ENCODE measurements at places on chromosomes 1 and 21.

DNA sequence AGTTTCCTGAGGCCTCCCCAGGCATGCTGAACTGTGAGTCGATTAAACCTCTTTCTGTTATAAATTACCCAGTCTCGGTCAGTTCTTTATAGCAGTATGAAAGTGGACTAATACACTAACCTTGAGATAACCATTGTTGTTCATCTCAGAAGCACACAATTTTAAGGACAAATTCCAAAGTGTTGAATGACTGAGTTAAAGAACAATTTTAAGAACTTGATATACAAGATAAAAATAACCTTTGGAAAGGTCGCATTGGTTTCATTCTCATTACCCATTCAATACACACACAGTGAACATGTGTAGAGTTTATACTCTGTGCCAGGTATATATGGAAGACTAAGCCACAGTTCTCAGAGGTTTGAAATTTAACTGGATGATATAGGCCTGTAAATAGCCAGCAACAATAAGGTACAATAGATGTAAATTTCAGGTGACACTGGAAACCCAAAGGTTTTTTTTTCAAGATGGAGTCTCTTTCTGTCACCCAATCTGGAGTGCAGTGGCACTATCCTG, 19.1 kb upstream of the SRSF10 start:
- DNase-seq: no peak

- no peak for DNase-seq
Observed at GRCh38 chr1:56326056-56326455, 253.3 kb downstream of the PLPP3 start.

- no peak for DNase-seq
Observed at GRCh38 chr1:206672011-206672688, 12.6 kb upstream of the MAPKAPK2 start.

GRCh38 chr1:8201331-8201861, 116.5 kb upstream of the SLC45A1 start:
- DNase-seq: no peak

DNA sequence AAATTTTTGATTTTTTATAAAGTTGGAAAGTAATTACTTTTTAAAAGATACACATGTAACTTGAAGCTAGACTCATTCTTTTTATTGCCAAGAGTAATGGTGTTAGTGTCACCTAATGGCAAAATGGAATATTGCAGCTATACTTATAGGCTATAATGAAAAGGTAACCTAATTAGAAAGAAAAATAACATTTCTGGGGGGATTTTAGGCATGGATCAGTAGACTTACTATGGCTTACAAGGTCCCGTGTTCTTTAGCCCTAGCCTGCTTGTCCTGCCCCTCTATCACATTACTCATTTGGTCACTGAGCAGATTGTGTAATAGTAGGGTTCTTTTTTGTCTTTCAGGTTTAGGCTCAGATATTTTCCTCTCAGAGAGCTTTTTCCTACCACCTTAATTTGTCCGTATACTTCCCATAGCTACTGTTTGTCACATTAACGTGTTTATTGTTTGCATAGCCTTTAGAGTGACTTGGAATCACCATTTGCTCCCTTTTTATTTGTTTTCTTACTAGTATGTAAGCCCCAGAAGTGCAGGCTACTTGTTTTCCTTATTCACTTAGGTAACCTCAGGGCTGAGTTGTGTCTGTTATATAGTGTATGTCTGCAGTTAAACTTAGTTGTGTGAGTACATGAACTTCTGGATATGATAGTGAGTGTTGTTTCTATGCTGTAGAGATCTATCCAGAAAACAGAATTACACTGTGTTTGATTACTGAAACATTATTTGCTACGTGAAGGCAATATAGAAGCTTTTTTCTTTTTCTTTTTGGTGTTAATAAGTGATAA, 58.7 kb downstream of the RABGAP1L start:
- no peak for DNase-seq

GRCh38 chr1:6054596-6054995, 8.9 kb downstream of the KCNAB2 start:
- DNase-seq: no peak

- no peak for DNase-seq
Observed at GRCh38 chr1:3011631-3012455, 9.4 kb upstream of the ACTRT2 start.

DNA sequence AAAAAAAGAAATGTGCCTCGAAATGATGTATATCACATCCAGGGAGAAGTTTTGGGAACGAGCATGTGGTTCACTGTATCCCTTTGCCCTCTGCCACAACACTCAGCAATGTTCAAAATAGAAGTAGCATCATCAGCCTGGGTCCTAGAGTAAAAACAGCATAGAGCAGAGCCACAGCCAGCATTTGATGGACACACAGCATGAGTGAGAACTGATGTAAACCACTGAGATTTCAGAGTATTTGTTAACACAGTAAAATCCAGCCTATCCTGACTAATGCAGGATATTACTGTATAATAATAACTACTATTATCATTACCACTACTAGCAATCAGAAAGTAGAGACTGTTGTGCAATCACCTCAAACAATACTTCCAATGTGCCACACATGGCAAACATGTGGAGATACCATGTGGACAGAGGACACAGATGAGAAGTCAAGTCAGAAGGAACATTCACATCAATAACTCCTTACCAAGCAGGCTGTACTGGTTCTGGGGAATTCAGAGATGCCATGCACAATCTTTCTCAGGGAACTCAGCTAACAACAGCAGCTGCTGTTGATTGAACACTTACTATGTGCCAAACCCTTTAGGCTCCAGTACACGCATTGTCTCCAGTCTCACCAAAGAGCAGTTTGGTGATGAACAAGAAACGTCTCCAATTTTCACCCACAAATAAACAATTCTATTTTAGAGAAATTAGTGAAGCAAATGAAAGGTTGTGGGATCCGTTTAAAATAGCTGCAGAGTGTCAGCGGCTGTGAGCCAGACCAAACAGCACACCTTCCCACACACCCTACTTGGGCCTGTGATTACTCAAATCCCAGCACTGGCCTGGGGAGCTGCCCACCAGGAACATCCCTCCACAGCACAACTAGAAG, 16.6 kb upstream of the GFI1 start:
- DNase-seq: no peak

GRCh38 chr1:25799352-25799934, 550 bp upstream of the SELENON start:
- DNase-seq: no peak

- DNase-seq: no peak
Observed at GRCh38 chr1:46517010-46517600, 27.5 kb downstream of the DMBX1 start.

DNA sequence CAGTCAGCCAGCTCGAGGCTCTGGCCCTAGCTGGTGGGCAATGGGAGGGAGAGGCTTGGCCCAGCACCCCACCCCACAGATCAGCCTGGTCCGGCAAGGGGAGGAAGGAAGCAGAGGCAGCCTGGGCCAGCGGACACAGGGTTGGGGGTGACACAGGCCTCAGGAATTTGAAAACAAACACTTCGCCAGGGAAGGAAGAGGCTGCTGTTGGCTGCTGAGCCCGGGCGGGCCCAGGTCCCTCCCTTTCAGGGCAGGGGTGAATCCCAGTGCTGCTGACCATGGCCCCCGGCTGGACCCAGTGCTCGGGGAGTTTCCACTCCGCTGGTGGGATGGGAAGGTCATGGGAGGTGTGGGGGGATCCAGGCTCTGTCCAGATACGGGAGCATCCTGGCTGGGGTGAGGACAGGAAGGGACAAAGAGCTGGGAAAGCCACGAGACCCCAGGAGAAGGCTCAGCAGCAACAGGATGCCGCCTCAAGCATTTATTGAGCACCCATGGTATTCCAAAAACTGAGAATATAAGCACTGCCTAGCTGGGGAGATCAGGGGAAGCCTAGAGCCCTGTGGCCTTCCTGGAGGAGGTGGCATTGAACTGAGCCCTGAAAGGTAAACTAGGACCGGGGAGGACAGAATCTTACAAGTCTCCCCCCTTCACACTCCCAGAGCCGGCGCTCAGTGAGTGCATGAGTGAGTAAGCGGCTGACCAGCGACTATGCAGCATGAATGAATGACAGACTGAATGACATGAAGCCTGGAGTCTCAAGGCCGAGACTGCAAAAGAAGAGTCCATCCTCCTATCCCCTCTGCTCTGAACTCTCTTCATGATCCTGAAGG, 26.2 kb upstream of the EPHA2 start:
- DNase-seq: no peak

- peak; percentile 28 for DNase-seq
Observed at GRCh38 chr1:235601104-235601503, 48.5 kb downstream of the GNG4 start.

- DNase-seq: no peak
Observed at GRCh38 chr1:226061068-226061840, 1.3 kb upstream of the H3-3A start.

- DNase-seq: no peak
Observed at GRCh38 chr1:1162597-1163537, 10.8 kb upstream of the TTLL10 start.

GRCh38 chr1:38616846-38617245, 242.7 kb downstream of the RRAGC start:
- DNase-seq: no peak

DNA sequence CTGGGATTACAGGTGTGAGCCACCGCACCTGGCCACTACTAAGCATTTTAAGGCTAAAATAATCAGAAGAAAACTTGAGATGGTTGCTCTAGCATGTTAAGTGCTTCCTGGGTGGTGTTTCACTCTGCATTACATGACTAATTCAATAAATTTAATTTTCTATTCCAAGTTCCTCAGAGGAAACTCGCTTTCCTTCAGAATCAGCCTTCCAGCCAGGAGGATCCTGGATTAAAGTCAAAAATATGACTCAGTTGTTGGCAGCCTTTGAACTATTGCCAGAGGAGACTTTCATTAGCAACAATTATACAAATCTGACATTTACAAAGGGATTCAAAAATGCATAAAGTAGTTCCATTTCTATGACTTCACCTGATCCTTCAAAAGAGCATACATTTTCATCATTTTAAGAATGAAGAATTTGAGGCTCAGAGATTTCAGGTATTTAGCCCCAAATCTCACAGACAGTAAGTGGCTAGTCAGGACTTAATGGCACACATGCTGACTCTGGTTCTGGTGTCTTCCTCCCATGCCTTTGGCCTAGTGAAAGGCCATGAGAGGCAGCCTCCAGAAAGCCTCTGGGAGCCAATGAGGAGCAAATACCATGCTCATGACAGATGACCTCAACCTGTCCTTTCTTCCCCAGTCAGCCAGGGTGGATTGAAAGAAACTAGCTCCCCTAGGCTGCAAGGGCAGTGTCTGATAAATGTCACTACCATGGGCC, 115.7 kb downstream of the MAP3K21 start:
- no peak for DNase-seq

GRCh38 chr1:94606471-94606870, 64.9 kb upstream of the F3 start:
- DNase-seq: no peak

GRCh38 chr1:7049913-7050625, 264.8 kb downstream of the CAMTA1 start:
- DNase-seq: no peak

GRCh38 chr1:110455151-110455550, 4.2 kb downstream of the PROK1 start:
- no peak for DNase-seq

GRCh38 chr1:171166361-171166760, 18.7 kb upstream of the FMO2 start:
- no peak for DNase-seq

- peak; percentile 38 for DNase-seq
Observed at GRCh38 chr1:151612501-151613281, 841 bp downstream of the SNX27 start.
